Osteocyte (in vitro differentiated cells): ENCODE measurements at places on chromosomes 6 and 20. TPM values are rescaled to one million over a fixed set of nuclear protein-coding genes. Genes with fewer than 3 reads are reported as not detected.

DNA sequence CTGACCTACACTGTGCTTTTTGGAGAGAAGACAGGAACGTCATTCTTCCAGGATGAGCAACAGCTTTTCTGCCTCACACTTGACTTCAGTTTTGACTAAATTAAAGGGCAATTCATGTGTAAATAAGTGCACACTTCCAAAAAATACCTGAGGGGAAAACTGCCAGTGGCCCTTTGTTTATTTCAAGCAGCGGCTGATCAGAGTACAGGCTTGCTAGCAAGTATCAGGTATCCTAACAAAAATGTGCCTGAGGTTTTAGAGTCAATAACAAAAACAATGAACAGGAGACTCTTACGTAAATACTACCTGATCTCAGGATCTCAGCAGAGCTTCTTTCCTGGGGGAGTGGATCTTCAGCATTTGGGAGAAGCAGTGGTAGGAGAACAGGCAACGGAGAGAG is 12.4 kb downstream of the LY86 start:
- no peak for DNase-seq

DNA sequence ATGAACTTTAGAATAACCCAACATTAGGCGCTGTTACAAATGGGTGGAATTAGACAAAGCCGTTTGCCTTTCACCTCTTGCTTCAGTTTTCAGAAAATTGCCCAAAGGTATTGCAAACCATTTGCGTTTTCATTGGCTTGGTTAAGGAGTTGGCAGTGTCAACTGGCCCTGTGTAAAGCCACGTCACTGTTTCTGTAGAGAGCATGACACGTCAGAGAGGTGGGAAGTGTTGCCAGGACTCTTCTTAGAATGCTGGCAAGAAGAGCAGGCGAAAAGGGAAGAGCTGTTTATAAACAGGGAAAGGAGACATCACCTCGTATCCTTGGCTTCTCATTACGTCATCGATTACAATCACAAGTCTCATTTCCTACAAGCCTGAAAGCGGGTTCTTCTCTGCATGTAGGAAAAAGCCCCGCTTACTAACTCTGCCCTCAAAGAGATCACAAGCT is 4.2 kb upstream of the IRF4 start:
- DNase-seq = no peak

The EEF1A2 gene
- total RNA-seq = 0.56 and 0.68 TPM in 2 replicates

- DNase-seq = no peak
These were observed 245.3 kb downstream of the FARS2 start for GRCh38 chr6:5506597-5506996.

- no peak for DNase-seq
These were observed 67.4 kb downstream of the ALDH8A1 start for GRCh38 chr6:134882426-134883038.

GRCh38 chr20:62832951-62833391 is 16.1 kb downstream of the COL9A3 start:
- no peak for DNase-seq

The ADAM33 gene
- total RNA-seq = 32.0 and 34.7 TPM in 2 replicates

- DNase-seq = no peak
These were observed 77.3 kb downstream of the C6orf52 start for GRCh38 chr6:10617008-10617696.

GRCh38 chr6:32845384-32845884 is 1.6 kb upstream of the PSMB8 start:
- no peak for DNase-seq

The NELFE gene
- total RNA-seq = 59.3 and 66.8 TPM in 2 replicates

DNA sequence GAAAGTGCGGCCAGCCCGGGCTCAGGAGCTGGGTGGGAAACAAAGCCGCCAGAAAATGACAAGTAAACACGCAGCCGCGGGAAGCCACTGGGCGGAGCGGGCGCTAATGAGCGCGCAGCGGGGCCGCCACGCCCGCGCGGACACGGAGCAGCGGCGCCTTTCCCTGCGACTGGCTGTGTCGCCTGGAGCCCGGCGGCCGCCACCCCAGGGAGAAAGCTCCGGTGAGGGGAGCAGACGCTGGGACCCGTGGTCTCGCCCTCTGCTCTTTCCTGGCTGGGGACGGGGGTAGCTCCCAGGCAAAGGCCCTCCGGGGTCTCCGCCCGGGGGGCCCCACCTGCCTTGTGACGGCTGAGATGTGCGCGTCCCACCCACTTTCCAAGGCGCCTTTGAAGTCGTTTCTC is 54.9 kb downstream of the PRR18 start:
- DNase-seq = no peak

The PHACTR3 gene
- not detected in 2 replicates for total RNA-seq

DNA sequence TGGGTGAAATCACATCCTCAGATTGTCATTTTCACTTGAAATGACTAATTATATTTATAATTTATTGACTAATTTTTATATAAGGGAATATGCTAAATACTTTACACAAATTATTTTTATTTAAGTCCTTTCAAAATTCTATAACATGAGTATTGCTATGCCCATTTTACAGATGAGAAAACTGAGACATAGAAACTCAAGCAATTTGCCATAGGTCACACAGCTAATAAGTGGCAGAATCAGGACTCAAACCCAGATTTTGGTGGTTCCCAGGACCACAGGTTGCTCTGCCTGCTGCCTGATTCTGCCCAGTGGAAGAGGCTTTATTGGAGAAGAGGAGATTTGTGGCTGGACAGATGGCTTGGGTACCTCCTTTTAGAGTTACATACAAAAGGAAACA is 4.9 kb downstream of the ALDH8A1 start:
- DNase-seq = no peak

DNA sequence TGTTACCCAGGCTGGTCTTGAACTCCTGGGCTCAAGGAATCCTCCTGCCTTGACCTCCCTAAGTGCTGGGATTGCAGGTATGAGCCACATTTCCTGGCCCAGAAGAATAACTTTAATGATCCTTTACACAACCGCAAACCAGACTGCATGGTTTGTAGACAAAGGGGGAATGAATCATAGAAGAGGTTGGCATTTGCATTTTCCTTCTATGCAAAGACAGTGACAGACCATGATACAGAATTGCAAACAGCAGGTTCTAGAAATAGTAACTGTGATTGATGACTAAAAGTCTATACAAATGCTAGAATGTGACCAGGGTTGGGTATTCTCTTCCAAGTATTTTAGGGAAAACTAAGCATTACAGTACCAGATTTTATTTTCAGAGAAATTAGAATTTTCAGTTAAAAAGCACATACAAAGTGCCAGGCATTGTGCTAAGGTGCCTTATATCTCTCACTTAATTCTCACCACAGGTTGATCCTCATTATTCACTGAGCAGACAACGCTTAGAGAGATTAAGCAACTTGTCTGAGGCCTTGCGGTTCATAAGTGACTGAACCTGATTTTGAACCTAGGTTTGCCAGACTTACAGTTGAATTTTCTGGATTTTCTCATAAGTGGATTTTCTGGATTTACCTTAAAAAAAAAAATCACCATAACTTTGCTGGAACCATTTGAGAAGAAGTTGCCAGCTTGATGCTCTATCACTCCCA is 146.6 kb downstream of the ZFAND3 start:
- no peak for DNase-seq

The SLC24A3 gene
- 0.11 TPM in 1 of 2 replicates, not detected in the other for total RNA-seq

DNA sequence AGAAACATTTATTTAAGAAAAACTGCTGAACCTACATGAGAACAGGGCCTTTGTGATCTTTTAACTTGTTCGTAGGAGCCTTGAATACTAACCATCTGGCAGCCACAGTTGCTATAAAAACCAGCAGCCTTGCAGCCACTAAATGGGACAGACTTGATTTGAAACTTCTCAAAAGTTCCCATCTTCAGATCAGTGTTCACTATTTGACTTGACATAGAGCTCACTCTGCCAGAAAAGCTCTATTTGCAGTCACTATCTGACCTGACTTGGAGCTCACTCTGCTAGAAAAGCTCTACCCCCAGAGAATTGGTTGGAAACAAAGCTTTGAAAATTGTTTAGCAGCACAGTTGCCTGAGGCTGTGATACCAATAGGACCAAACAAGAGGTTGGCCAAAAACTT is 119.3 kb upstream of the F13A1 start:
- no peak for DNase-seq
